ENCODE measurements at places on chromosomes 16 and 17.

DNA sequence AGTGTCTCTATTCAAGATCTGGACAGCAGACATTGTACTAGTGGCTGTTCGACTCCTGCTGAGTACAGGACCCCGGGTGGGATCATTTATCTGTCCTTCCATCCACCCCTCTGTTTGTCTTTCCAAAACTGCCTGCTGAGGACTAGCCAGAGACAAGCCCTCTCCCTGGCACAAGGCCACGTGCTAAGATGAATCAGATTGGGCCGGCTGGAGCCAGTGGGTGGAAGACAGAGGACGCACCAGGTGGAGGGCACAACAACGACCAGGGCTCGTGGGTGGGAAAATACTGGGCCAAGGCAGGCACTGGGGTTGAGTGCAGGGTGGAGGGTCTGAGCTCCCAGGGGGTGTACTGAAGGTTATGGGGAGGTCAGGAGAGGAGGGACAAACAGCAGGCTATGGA, 1.4 kb upstream of the CA7 start:
- no peak for DNase-seq

DNA sequence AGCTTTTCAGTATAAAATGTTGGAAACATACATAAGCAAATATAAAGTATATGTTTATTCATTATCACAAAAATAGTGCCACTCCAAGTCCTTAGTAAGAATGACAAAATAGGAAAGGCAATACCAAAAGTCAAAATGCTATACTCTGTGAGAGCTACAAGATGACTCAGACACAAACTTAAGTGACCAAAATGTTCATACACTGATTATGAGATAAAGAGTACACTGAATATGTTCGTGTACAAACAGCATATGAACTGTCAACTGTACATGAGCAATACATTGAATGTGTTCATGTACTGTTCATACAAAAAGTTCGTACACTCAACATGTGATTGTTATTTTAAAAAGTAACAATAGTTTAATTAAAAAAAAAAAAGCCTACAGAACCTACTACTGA, 103.3 kb downstream of the CA4 start:
- DNase-seq = no peak

DNA sequence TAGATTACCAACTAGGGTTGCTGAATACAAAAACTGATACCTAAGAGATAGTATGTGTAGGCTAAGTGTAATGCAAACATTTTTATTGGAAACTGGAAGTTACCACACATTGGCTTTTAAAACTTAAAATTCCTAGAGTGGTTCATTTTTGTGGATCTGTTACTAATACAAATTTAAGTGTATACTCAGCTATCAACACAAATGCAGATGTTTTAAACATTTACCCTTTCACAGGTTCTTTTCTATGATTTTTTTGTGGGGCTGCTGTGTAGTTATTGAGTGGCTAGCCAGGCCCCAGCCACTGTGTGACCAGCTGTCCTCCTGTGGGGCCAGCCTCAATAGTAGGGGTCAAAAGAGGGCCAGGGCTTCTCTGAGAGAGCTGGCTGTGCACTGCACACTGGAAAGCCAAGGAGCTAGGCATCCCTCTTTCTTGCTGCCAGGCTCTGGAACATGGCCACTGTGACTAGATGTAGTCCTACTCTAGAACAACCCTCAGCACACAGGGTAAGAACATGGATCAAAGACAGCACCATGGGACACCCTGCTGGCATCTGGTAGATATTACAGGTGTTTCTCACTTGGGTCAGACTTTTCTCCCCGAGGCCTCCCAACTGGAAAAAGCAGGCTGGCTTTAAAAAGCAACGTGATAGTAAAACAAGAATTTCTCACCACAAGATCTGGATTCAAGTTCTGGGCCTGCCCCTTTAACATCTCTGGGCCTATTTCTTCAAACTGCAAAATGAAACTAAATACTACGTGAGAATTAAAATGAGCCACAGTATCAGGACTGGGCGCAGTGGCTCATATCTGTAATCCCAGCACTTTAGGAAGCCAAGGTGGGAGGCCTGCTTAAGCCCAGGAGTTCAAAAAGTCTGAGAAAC, 7.3 kb upstream of the VEZF1 start:
- DNase-seq = no peak

DNA sequence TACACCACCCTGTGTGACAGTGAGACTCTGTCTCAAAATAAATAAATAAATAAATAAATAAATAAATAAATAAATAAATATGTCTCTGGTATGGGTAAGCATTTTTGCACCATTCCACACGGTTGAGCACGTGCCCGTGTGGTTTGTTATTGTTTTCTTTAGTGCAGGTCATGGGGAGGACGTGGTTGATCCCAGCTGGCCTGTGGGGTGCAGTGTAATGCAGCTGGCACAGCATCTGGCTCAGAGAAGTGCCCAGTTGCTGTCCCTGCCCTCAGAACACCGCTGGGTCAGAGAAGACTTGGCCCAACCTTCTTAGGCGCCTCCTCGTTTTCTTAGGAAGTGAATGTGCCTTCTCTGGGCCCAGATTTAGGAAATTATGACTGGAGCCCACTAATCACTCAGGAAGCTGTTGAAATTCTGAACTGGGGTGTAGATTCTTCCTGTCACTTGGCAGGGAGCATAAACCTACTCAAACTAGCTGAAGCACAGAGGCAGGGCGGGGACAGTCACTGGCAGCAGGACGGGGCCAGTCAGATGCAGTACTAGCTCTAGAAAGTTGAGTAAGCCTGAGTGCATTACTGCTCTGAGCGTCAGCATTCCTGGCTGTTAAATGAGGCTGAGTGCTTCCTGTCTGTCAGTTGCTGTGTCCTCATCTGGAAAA, 85.9 kb downstream of the SNX29 start:
- DNase-seq = no peak

GRCh38 chr17:50863221-50863843, 2.8 kb downstream of the TOB1 start:
- no peak for DNase-seq

DNA sequence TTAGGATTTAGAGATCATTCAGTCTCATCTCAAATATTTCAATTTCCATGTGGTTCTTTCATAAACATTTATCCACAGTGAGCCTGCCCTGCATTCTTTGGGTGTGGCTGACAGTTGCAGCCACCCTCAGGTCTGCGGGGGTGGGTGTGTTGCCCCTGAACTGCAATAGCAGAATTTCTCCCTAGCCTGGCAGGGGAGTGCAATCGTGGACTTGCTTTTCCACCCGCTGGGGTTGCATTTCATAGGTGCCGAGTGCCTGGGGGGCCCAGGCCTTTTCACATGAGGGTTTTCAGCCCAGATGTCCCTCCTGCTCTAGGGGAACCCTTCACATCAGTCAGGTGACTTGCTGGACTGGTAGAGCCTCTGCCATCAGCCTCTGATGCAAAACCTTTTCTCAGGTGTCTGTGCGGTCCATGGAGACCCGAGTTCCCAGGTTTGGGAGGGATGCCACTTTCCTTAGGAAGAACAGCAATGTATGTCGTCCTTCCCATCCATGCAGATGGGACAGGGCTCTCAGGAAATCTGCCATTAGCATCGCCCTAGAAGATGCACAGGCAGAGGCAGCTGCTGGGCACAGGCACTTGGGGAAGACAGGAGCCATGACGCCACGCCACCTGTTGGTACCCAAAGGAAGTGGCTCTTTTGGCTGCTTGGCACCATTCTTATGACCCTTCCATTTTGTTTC, 2.4 kb upstream of the USP36 start:
- no peak for DNase-seq

DNA sequence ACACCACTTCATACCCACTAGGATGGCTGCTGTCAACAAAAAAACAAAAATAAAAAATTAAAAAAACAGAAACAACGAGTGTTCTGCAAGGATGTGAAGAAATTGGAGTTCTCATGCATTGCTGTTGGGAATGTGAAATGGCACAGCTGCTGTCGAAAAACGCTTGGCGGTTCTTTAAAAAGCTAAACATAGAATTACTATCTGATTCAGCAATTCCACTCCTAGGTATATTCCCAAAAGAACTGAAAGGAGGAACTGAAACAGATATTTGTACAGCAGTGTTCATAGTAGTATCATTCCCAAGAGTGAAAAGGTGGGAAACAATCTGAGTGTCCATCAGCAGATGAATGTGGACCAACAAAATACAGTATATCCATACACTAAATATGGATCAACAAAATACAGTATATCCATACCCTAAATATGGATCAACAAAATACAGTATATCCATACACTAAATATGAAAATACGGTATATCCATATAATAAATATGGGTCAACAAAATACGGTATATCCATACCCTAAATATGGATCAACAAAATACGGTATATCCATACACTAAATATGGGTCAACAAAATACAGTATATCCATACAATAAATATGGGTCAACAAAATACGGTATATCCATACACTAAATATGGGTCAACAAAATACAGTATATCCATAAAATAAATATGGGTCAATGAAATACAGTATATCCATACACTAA, 8.7 kb downstream of the METTL16 start:
- no peak for DNase-seq

All from stimulated activated CD8-positive, alpha-beta memory T cell treated with anti-CD3 and anti-CD28 coated beads, Interleukin-4, amount 100 ng/mL, for 4 hours (primary cell).